Kidney (tissue), 22 donors: ENCODE measurements at places on chromosomes 3 and 15. TPM values are rescaled to one million over a fixed set of nuclear protein-coding genes. Genes with fewer than 3 reads are reported as not detected.

KLHL40 gene
- not detected for total RNA-seq

THBS1 gene
- total RNA-seq: 377 TPM

PEX5L gene
- total RNA-seq: not detected

DNA sequence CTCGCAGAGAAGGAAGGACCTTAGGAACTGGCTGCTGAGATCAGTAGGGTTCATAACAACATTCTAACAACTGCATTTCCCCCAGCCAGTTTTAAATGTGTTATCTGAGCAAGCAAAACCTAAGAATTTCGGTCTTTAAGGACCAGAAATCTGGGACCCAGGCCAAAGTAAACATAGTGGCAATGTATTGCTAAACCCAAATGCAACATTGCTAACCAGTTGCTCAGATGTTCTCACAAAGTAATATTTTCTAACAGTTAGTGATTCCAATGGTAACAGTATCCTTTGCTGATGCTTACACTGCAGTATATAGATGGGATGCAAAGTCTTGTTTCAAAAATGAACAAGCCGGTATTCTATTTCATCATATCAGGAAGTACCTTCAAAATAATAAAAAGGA, 254.3 kb downstream of the RYR3 start:
- H3K36me3 ChIP-seq: no peaks in the 10 kb centered on the region
- no peak overlapping the region for H3K27ac ChIP-seq
- no peak overlapping the region for H3K4me3 ChIP-seq
- H3K4me1 ChIP-seq: no peaks in the 10 kb centered on the region

DNA sequence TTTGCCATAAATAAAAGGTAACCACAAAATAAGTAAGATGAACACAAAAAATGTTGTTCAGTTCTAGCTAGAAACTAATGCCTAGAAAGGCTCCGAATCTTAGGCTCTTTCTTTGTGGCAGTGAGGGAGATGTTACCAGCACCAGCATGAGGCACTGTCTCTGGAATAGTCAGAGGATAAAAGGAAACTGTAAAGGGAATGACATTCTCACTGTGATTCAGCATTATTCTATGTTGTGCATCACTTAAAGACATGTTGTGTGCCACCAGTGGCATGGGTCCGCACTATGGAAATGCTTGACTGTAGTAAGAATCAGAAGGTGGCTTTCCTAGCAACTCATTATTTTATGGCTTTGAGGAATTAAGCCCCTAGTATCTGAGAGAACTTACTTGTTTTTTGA, 70.8 kb downstream of the SEC22A start:
- no peaks in the 10 kb centered on the region for H3K27me3 ChIP-seq
- H3K4me1 ChIP-seq: no peaks in the 10 kb centered on the region
- no peak for DNase-seq
- H3K27ac ChIP-seq: no peak overlapping the region
- no peak overlapping the region for H3K4me3 ChIP-seq

GRCh38 chr3:38579551-38580449, 69.7 kb downstream of the SCN5A start:
- no peaks in the 10 kb centered on the region for H3K4me1 ChIP-seq
- no peak overlapping the region for H3K4me3 ChIP-seq
- DNase-seq: peak; percentile 20
- no peak overlapping the region for H3K27ac ChIP-seq
- no peaks in the 10 kb centered on the region for H3K36me3 ChIP-seq

GRCh38 chr3:175865724-175866123, 1006.6 kb downstream of the NAALADL2 start:
- H3K36me3 ChIP-seq: no peaks in the 10 kb centered on the region
- no peaks in the 10 kb centered on the region for H3K27me3 ChIP-seq
- no peak overlapping the region for H3K27ac ChIP-seq
- DNase-seq: no peak

DNA sequence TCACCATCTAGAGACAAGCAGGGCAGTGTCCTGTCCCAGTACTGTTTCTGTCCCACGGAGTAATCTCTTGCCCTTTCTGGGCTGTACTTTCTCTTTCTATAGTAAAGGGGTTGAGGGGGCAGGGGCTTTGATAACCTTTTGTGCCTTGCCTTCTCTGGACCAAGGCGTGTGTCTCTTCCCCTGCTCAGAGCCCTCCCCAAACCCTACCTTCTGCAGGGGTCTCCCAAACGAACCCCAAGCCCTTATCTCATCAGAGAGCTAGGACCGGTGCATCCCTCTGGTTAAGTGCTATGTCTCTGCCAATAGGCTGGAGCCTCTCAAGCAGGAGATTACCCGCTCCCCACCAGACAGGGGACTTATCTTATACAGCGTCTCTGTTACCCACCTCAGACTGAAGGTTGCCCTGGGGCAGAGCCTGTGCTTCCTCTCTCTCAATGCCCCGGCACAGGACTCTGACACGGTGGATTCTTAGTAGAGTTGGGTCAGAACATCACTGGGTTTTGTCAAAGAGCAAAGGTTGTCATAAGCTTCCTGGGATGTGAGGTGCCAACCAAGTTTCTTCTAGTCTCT, 2.9 kb downstream of the PLEKHO2 start:
- DNase-seq: no peak
- H3K27me3 ChIP-seq: no peaks in the 10 kb centered on the region
- peaks cover 23% of the 10 kb centered on the region for H3K4me1 ChIP-seq
- H3K27ac ChIP-seq: peak overlapping the region; percentile 71
- H3K36me3 ChIP-seq: no peaks in the 10 kb centered on the region

DNA sequence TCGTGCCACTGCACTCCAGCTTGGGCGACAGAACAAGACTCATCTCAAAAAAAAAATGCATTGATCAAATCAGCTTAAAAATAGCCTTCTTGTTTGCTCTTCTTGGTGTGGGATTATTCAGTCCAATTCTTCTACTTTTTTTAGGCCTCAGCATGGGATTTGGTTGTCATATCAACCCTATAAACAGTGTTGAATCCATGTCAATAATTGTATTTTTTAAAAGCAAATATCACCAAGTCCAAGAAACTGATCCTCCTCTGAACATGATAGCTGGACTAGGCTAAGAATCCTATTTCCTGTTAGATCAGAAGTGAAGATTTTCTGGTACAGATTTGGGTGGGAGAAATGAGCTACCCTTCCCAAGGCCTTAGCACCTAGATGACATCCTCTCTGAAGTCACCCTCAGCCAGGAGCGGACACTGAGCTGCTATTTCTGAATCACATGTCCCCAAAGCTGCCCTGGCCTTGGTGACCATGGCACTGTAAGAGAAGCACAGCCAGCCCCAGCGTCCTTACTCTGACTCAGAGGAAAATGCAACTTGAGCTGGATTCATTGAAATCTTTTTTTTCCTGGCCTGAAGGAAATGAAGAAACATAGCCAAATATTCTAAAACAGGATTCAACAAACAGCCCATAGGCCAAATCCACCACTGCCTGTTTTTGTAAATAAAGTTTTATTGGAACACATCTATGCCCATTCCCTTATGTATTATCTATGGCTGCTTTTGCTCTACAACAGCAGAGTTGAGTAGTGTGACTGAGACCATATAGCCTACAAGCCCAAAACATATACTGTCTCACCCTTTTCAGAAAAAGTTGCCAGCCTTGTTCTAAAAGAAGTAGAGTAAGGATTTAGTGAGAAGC, 215.9 kb upstream of the CTDSPL start:
- no peaks in the 10 kb centered on the region for H3K36me3 ChIP-seq
- H3K4me3 ChIP-seq: no peak overlapping the region
- DNase-seq: no peak
- no peak overlapping the region for H3K27ac ChIP-seq

DNA sequence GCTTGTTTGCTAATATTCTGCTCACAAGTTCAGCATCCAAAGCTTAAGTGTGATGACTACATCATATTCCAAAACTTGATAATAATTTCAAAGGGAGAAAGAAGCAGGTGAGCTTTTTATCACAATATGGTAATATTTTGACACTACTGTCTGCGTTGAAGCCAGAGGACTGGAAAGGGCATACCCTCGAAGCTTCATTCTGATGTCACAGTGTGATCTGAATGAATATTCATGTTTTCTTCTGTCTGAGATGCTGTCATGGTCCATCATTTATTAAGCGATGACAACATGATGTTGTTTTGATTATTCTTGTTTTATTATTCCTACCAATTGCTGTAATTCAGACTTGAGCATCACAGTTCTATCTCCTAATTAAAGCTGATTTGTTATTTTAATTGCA, 625.4 kb downstream of the ZPLD1 start:
- H3K27me3 ChIP-seq: no peaks in the 10 kb centered on the region
- H3K36me3 ChIP-seq: no peaks in the 10 kb centered on the region
- DNase-seq: no peak

- no peaks in the 10 kb centered on the region for H3K4me1 ChIP-seq
- no peaks in the 10 kb centered on the region for H3K27me3 ChIP-seq
- no peaks in the 10 kb centered on the region for H3K36me3 ChIP-seq
- no peak overlapping the region for H3K27ac ChIP-seq
- no peak for DNase-seq
Measured at GRCh38 chr3:125605756-125606155, 10.5 kb upstream of the OSBPL11 start.

DNA sequence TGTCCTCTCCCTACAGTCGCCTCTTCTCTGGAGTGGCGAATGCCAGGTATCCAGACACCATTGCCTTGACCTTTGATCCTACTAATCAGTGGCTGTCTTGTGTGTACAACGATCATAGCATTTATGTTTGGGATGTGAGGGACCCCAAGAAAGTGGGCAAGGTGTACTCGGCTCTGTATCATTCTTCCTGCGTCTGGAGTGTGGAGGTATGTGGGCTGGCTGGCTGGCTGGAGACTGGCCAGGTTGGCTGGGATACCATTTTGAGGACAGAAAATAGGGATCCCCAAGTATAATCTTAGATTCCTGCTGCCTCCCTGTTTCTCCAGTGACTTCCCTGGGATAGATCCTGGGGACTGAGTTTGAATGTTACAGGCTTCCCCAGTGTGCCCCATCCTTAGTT, 13.4 kb upstream of the JMJD7 start:
- no peak overlapping the region for H3K4me3 ChIP-seq
- H3K27ac ChIP-seq: no peak overlapping the region
- no peaks in the 10 kb centered on the region for H3K4me1 ChIP-seq

DNA sequence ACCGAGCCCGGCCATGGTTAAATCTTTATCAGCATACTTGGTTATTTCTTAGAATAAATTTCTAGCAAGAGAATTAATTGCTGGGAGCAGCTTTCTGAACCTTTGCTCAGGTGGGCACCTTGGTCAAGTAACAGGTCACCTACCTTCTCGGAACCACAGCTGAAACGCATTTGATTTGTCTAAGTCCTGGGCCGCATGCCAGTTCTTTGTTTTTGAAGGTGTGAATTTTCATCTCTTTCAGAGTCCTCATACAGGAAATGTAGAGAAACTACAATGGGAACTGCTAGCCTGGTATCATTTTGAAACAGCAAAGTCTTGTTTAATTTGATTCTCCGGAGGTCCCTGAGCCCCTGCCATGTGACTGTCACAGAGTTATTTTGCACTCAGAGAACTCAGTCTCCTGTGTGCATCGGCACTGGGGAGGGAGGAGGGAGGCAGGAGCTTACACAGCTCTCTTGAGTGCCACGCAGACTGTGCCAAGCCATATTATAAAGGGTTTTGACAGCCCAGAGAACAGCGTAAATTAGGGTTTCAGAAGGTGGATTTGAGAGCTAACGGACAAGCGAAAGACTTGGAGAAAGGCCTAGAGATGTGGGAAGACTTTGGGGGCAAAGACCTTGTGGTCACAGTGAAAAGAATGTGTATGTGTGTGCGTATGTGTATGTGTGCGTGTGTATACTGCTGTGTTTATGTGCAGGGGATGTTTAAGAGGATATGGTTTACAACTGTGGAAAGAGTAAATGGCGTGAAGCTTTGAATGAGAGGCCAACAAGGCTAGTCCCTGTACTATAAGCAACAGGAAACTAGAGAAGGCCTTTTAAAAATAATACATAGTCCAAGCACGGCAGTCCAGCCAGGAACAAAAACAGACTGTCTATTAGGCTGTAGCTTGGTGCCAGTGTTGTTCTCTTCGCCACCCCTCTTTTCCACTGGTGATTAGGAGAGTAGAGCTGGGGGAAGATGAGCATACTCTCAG, 61.8 kb upstream of the ATP13A3 start:
- no peaks in the 10 kb centered on the region for H3K4me1 ChIP-seq
- no peak overlapping the region for H3K27ac ChIP-seq
- DNase-seq: no peak

DNA sequence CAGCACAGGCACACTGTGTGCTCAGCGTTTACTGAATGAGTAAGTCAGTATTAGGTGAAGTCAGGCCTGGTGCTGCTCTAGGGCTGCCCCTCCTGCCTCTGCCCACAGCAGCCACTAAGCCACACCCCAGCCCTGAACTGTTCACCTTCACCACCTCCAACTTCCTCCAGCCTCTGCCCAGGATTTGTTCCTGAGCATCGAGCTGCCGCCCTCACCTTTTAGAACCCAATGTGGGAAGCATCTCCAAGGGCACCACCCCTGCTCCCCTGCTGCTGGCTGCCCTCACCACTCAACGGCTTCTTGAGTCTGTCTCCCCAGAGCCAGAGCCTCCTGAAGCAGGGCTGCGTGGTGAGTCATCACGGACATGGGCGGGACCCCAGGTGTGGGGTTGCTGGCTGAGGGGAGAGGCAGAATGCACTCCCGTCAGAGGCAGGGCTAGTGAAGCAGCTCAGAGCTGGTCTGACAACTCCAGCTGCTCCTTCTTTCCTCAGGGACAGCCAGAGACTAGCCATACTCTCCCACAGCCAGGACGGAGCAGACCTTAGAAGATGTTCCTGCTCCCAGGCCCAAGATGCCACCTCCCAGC, 5.8 kb downstream of the HYAL2 start:
- H3K4me1 ChIP-seq: peaks cover 20% of the 10 kb centered on the region
- peak overlapping the region; percentile 1 for H3K27ac ChIP-seq
- no peaks in the 10 kb centered on the region for H3K27me3 ChIP-seq
- peaks cover 6% of the 10 kb centered on the region for H3K36me3 ChIP-seq

- no peak for DNase-seq
- peaks cover 2% of the 10 kb centered on the region for H3K4me1 ChIP-seq
- H3K4me3 ChIP-seq: no peak overlapping the region
- H3K27ac ChIP-seq: peak overlapping the region; percentile 18
Measured at GRCh38 chr3:168859574-168859973, 763.9 kb upstream of the GOLIM4 start.

- no peak overlapping the region for H3K4me3 ChIP-seq
- no peaks in the 10 kb centered on the region for H3K4me1 ChIP-seq
- no peak overlapping the region for H3K27ac ChIP-seq
- DNase-seq: no peak
Measured at GRCh38 chr3:106214641-106215040, 345.8 kb upstream of the CBLB start.

GRCh38 chr3:96977671-96978070, 163.3 kb downstream of the EPHA6 start:
- no peaks in the 10 kb centered on the region for H3K4me1 ChIP-seq
- no peak for DNase-seq
- no peaks in the 10 kb centered on the region for H3K27me3 ChIP-seq
- no peak overlapping the region for H3K4me3 ChIP-seq
- no peak overlapping the region for H3K27ac ChIP-seq
- no peaks in the 10 kb centered on the region for H3K36me3 ChIP-seq
